ENCODE measurements at places on chromosomes 2 and 18.

- DNase-seq, result no peak
These were observed 479.7 kb downstream of the PARD3B start for GRCh38 chr2:205024822-205025518.

- peak; percentile 44 for DNase-seq
These were observed at the start of gene DNPEP for GRCh38 chr2:219387306-219388120. Gene DNPEP, minus strand, starts transcription at chr2:219387912. Its CDS starts 118 bp downstream, at chr2:219387794.

- no peak for DNase-seq
These were observed 105.7 kb upstream of the DAPL1 start for GRCh38 chr2:158689391-158689790.

- DNase-seq, result no peak
These were observed 255.1 kb downstream of the DSC3 start for GRCh38 chr18:30787410-30787809.

GRCh38 chr18:58497845-58498244 is 131.0 kb downstream of the ALPK2 start:
- no peak for DNase-seq

DNA sequence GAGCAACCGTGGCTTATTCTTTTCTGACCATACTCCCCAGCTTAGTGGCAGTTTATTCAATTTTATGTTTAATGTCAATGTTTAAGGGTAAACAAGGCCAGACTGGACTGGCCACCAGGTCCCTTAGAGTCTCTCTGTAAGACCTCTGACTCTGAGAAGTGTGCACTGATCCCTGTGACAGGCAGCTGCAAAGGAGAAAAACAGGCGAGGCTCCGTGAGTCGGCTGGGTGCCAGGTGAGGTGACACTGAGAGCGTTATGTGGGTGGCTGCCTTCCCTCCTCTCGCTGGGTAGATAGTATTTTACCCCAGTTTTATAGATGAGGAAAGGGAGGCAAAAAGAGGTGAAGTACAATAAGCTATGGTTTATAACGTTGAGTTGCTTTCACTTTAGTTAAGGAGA is 139.4 kb upstream of the HDAC4 start:
- DNase-seq, result no peak

- no peak for DNase-seq
These were observed 459.4 kb upstream of the MC4R start for GRCh38 chr18:60831971-60832370.

DNA sequence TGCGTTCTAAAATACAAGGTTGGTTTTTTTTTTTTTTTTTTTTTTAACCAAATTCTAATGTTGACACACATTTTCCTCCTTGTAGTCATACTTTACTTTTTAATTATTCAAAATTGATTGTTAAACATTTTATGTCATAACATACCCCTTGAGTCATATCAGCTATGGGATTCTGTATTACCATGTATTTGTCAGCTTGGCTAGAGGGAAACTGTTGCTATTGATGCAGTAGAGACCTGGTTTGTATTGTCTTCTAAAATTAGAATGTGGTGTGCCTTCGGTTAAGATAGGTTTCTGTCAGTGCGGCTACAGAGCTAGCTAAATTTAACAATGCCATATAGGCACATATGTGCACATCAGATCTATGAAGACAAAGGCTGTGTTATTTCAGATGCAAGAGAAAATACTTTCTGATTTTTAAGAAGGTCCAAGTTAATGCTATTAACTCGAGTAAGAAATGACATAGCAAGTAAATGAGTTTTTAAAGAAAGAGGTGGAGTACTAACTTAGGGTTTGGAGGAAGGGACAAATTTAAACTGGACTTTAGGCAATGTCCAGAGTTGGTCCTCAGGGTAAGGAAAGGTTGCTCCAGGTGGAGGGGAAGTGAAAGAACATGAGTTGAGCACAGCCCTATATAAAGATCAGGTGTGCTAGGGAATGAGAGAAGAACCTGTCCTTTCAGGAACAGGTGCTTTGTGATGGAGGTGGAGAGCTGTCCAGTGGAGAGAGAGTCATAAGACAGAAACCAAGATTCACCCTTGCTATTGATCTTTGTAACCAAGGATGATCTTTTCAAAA is 152.3 kb downstream of the PRPF40A start:
- DNase-seq, result peak; percentile 48

- DNase-seq, result no peak
These were observed 653 bp downstream of the MRPS9 start for GRCh38 chr2:105038383-105039061.

DNA sequence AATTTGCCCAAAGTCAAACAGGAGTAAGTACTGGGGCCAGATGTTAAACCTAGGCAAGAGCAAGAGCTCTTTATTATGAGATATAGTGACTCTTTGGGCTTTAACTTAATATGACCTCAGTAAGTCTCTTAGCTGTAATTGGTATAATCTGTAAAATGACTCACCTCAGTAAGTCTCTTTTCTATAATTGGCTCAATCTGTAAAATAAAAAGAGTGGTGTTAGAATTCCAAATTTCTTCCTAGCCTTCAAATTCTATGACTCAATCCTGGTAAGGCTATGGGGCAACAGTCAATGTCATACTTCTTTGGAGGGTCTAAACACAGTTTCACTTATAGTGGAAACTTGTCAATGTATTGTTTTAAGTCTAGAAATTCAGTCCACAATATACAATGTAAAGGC is 1608.9 kb upstream of the PIK3C3 start:
- no peak for DNase-seq

GRCh38 chr2:130355172-130355577 is 681 bp upstream of the PTPN18 start:
- DNase-seq, result no peak

DNA sequence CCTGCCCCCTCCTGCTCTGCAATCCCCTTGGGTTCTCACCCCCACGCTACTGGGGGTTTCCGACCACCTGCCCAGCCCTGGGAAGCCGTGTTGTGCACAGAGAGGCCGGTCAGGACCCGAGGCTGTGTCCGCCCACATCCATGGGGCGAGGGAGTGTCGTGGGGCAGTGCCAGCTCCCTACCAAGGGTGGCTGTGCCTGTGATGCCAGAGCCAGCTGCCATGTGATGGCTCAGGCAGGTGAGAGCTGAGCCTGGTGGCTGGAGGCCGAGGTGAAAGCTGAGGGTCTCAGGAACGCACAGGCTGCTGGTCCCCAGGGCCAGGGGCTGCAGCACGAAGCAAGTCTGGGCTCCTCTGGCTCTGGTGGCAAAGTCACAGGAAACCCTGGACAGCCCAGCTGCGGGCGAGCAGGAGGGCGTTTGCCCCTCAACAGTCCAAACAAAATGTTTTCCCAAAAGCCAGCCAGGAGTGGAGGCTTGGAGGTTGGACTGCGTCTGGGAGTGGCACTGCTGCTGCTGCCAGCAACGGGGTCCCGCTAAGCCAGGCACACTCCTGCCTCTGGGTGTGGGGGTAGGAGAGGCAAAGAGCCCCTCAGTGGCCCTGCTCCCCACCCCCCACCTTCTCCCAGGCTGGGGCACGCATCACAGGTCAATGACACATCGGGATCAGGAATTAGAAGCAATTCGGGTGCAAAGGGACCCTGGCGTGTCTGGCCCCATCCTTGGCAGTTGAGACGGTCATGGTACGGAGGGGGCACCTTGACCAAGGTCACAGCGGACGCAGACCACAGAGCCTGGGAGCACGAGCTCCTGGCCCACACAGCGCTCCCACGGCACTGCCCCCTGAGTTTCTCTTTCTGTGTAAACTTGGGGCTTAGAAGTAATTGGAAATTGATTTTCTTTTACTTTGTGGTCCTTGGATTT is 72.4 kb upstream of the GPC1 start:
- DNase-seq, result no peak

DNA sequence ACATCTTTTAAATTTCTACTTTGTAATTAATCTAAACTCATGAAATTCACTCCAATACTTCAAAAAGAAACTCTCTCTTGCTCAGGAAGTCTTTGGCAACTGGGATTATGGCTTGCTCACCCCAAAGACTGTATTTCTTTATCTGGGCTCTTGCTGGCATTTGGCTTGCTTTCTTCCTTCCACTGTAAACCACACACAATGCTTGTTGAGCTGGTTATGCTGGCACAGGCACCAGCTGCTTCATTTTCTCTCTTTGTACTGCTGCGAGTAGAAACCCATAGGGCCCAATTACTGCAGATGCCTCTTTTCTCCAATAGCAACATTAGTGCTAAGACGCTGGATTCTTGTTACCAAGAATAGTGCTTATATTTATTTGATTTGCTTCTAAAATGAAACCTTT is 51.4 kb downstream of the SLC38A11 start:
- no peak for DNase-seq

DNA sequence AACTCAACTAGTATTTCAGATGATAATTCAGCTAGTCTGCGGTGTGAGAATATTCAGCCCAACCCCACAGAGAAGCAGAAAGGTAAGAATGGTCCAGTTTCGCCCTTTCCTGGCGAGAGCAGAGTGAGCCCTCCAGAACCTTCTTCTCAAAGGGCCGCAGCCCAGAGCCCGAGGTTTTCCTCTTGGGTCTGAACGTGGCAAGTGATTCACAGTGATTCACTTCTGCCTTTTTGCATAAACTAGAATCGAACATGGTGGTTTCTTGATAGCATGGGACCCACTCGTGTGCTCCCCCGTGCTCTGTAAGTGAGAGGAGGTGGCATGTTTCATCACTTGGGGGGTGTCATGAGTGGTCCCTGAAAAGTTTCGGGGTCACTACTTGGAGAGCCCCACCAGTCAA is 24.2 kb downstream of the TRAF3IP1 start:
- no peak for DNase-seq

DNA sequence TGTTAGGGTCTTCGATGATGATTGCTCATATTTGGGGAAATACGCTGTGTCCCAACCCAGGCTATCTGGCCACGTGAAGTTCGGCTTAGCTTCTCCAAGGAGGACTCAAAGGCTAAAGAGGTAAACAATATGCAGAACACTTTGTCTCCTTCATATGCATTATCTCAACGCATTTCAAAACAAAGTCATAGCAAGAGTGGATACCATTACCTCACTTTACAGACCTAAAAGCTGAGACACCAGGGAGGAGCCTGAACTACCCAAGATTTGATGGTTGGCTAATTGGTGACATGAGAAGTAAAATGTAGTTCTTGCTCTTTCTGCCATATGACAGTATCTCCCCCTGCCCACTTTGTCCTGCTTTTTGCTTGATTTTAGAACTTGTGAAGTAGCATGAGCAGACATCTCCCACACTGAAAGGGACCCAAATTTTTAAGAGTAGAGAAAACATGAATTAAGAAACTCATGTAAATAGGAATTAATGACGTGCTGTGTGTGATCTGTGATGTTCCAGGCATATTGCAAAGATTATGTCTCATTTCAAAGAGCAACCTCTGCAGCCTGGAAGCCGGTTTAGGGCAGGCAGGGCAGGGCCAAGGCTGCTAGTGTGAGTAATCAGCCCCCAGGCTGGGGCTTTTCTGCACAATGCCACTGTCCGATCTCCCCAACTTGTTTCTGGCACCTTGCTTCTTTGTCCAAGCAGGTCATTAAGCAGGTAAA is 144.5 kb downstream of the BCL11A start:
- no peak for DNase-seq

DNA sequence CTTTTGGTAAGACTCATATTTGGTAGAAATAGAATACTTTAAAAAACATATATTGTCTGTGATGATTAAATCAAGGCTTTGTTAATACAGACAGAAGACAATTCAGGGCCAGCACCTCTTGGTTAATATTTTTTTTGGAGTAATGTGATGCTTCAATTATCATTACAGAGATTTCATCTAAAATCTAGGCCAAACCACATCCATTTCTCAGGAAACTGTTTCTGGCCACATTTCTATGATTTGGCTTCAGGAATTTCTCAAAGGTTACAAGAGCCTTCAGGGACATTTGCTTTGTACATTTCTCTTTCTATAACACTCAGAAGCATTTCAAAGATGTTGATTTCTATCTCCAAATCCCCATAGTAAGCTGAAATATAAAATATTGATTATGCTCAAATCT is 614.9 kb downstream of the LRP1B start:
- no peak for DNase-seq

- DNase-seq, result no peak
These were observed 152.1 kb upstream of the CCDC150 start for GRCh38 chr2:196487417-196487816.

DNA sequence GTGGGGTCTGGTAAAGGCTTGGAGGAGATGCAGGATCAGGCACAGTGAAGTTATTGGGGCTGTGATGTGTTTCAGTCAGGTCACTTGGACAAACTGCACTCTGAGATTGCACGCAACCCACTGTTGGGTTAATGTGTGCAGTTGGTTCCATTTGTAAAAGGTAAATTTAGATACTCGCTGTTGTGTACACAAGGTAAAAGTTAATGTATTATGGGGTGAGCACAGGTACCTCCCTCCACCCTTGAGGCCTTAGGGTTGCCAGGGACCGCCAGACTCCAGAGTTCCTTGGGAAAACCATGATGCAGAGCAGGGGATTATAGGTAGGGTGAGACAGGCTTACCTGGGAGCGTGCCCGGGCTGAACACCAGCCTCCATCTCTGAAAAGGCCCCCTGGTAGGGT is 20.1 kb downstream of the IMPA2 start:
- DNase-seq, result no peak

- no peak for DNase-seq
These were observed 60.4 kb upstream of the COPS8 start for GRCh38 chr2:237025090-237025865.

DNA sequence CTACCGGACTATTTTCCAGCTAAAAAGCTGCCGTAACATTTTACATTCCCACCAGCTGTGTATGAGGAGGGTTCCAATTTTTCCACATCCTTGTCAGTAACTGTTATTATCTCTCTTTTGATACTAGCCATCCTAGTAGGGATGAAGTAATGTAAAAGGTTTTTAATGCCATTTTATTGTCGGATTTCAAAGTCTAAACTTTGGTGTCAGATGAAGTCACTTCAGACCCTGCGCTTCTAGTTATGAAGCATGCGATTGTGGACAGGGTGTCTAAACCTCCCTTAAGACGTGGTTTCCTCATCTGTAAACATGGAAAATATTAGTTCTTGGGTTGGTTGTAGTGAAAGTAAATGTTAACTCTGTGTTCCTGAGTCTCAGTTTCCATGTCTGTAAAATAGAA is 4.7 kb downstream of the DGKD start:
- no peak for DNase-seq

DNA sequence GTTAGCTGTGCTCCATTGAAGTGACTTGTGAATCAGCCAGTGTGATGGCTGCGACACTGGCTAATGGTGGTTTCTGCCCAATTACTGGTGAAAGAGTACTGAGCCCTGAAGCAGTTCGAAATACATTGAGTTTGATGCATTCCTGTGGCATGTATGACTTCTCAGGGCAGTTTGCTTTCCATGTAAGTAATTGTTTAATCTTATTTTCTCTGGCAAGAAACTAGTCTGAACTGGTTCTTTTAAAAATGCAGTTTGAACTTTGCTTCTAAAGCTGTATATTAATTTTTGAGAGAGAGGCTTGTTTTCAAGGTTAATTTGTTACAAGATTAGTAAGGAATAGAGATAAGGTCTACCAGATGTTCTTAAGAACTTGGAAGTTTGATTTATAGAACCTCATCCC is 46.7 kb downstream of the GLS start:
- no peak for DNase-seq

- DNase-seq, result no peak
These were observed 169.4 kb downstream of the MEIS1 start for GRCh38 chr2:66604326-66604725.

- no peak for DNase-seq
These were observed 223.7 kb downstream of the ACKR3 start for GRCh38 chr2:236793023-236794011.

GRCh38 chr2:159614534-159615366 is 1.6 kb downstream of the BAZ2B start:
- no peak for DNase-seq
